ENCODE measurements at places on chromosomes 2 and 18.

DNA sequence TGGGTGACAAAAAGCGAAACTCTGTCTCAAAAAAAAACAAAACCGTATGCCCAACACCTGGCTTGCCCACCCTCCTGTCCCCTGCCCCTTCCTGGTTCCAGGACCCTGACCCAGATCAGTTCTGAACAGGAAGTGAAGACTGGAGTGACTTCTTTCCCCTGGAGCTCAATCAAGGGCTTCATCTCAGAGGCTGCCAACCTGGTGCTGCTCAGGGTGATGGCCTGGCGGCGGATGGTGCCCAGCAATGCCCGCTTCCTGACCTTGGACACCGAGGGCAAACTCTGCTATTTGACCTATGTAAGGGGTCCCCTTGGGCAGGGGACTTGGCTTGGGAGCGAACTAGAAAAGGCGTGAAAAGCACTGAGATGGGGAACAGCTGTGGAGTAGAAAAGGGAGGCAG, 5.9 kb downstream of the CATIP start:
- DNase-seq, result no peak

GRCh38 chr2:215358312-215358845, 46.5 kb downstream of the ATIC start:
- DNase-seq, result no peak

DNA sequence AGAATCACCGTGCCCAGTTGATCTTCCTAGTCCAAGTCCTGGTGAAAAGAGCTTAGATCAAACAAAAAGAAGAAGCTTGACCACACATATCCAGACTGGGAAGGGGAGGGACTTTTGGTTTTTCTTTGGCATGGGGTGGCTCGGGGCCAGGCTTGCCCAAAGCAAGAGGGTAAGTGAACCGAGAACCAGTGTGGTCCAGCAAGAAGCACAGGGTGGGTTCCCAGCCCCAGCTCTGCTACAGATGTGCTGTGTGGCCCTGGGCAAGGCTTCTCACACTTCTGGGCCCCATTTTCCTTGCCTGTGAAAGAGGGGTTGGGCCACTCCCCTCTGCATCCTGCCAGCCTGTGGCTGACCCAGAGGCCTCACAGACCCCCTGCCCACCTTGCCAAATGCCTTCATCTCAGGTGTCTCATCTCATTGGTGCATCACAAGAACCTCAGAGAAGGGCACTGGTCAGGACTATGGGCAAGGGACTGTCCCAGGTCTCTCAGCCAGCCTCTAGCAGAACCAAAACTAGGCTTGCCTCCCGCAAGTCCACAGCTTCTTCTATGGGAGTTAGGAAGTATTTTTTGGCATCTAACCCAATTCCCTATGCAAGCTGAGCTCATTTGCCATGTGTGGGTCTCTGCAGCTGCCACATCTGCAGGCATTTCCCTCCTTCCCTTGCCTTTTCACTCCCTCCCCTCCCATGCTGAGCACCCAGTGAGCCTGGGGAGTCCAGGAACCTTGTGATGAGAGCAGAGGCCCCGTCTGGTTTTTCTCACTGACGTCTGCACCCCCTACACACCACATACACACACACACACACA, 6.9 kb downstream of the ATP6V1B1 start:
- no peak for DNase-seq

DNA sequence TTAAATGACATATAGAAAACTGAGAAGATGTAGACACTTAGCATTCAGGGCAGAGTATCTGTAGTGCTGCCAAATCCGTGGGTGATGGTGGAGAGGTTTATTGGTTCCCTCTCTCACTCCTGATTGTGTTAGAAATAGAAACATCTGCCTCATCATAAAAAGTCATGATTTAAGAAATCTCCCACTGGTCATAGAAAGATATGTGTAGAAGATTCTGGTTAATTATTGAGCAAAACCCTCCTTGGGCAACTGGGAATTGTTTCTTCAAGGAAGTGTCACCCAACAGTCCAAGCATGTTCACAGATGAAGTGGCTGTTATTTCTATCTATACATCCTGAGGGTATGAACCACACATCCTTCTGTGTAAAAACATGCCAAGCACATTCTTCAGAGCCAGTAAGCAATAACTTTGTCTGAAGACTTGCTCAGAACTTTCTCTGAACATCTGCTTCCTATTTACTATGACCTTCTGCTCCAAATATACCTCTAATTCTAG, 33.6 kb upstream of the CHRNA1 start:
- DNase-seq, result no peak

- DNase-seq, result no peak
Observed at GRCh38 chr2:138676619-138677021, 103.6 kb downstream of the NXPH2 start.

GRCh38 chr2:5869936-5870335, 177.8 kb downstream of the SOX11 start:
- DNase-seq, result no peak

GRCh38 chr2:100046961-100047947, 95.1 kb downstream of the AFF3 start:
- no peak for DNase-seq

- DNase-seq, result no peak
Observed at GRCh38 chr2:66693076-66693965, 258.4 kb downstream of the MEIS1 start.

- DNase-seq, result no peak
Observed at GRCh38 chr18:46518438-46518837, 138.6 kb downstream of the LOXHD1 start.

DNA sequence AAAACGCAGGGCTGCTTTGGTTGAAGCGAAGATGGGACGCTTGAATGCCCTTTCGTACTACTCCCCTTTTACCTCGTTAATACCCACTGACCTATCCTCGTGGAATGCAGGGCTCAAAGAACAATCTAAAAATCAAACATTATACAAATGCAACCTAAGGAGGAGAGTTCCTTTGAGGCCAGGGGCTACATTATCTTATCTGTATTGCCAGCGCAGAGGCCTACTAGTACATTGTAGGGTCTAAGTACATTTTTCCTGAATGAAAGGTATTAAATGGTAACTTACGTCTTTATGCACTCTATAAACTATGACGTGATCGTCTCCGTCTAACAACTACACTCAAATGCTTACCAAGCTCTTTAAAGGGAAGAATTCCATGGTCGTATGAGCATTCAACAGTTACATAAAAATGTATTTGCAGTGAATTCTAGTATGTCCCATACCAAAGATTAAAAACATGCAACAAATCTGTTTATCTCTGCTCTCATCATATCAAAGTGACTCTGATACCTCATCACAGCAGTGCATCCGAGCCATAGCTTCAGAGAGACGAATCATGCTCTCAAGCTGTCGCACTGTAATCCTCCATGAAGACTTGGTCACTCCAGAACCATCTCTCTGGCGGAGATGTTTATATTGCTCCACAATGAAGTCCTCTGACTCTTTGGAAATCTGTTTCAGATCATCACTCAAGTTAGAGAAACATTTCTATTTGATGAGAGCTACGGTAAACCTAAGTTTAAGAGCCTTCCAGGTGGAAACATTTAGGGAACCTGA, 14.1 kb upstream of the LCT start:
- DNase-seq, result no peak

- DNase-seq, result no peak
Observed at GRCh38 chr2:58429014-58429875, 188.1 kb upstream of the FANCL start.

GRCh38 chr2:119771331-119771730, 11.6 kb downstream of the PTPN4 start:
- no peak for DNase-seq

DNA sequence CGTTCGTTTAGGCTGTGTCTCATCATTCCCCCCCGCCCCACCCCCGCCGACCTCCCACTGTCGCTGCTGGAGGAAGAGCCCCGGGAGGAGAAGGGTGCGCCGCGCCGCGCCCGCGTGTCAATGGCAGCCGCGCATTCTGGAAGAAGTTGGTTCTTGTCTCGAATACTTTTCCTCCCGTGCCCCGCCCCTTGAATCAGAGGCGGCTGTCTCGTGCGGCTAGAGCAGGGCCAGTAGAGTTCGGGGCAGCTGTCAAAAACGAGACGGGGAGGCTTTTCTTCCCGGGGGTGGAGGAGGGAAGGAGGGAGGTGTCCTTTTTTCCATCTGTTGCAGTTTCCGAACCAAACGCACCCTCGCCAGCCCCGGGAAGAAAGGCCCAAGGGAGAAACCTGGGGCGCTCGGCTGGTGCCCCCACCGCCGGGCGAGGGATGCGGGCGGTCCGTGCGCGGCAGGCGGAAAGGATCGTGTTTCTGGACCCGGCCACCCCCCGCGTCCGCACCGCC, 410 bp upstream of the TGIF1 start:
- DNase-seq, result peak; percentile 61

DNA sequence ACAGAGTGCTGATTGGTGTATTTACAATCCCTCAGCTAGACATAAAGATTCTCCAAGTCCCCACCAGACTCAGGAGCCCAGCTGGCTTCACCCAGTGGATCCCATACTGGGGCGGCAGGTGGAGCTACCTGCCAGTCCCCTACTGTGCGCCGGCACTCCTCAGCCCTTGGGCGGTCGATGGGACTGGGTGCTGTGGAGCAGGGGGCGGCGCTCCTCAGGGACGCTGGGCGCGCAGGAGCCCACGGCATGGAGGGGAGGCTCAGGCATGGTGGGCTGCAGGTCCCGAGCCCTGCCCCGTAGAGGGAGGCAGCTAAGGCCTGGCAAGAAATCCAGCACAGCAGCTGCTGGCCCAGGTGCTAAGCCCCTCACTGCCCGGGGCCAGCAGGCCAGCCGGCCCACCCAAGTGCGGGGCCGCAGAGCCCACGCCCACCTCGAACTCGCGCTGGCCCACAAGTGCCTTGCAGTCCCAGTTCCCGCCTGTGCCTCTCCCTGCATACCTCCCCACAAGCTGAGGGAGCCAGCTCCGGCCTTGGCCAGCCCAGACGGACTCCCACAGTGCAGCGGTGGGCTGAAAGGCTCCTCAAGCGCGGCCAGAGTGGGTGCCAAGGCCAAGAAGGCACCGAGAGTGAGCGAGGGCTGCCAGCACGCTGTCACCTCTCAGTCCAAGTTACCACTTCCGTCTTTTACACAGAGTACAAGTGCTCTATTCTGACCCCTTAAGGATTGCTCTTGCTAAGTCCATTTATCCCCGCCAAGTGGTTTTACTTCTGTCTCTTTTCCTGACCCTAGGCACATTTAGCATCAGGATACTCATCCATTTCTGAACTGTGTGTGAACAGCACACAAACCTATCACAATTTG, 1.7 kb upstream of the RPE start:
- no peak for DNase-seq

GRCh38 chr2:99278793-99279291, 22.2 kb downstream of the LYG1 start:
- no peak for DNase-seq

GRCh38 chr18:12883372-12883683, 709 bp downstream of the PTPN2 start:
- no peak for DNase-seq

- DNase-seq, result no peak
Observed at GRCh38 chr2:11097038-11097720, 58.1 kb upstream of the SLC66A3 start.

- no peak for DNase-seq
Observed at GRCh38 chr2:187988348-187988747, 303.3 kb upstream of the GULP1 start.

DNA sequence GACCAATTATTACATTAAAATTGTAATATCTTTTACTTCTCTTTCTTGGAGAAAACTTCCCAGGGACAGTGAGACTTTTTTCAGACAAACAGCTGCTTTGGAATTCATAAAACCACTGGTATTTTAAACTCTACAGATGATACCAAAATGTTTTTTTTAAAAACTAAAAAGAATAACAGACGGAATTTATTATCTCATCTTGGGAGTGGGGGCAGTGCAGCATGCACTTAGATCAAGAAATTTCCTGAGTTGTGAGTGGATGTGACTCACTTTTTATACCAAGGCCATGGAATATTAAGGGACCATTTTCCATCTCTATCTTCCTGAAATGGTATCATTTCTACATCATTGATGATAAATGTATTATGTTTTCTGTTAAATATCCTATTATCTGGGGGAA, 422.8 kb upstream of the HNRNPA3 start:
- no peak for DNase-seq

- DNase-seq, result no peak
Observed at GRCh38 chr2:196758474-196759377, 40.8 kb downstream of the GTF3C3 start.

GRCh38 chr2:31888550-31888949, 122.3 kb downstream of the MEMO1 start:
- DNase-seq, result no peak

DNA sequence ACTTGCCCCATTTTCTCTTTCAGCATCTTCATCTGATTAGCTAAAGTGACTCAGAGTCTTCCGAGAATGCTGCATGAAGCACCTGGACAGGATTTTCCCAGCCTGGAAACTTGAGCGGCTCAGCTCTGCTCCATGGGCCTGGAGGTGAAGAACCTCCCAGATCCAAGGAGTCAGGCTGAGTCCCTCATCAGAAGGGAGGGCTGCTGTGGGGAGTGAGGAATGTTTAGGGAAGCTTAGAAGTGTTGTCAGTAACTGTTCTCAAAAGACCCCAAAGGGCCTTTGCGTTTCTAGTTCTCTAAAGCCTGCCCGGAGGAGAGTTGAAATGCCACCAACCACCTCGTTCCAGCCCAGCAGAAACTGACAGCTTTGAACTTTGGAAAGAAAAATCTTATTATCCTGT, 157.1 kb downstream of the CLIP4 start:
- DNase-seq, result no peak

- DNase-seq, result no peak
Observed at GRCh38 chr18:23662309-23663263, at the start of gene ANKRD29. Gene ANKRD29 (minus strand): TSS chr18:23662911. CDS start chr18:23662730, 181 bp downstream.

DNA sequence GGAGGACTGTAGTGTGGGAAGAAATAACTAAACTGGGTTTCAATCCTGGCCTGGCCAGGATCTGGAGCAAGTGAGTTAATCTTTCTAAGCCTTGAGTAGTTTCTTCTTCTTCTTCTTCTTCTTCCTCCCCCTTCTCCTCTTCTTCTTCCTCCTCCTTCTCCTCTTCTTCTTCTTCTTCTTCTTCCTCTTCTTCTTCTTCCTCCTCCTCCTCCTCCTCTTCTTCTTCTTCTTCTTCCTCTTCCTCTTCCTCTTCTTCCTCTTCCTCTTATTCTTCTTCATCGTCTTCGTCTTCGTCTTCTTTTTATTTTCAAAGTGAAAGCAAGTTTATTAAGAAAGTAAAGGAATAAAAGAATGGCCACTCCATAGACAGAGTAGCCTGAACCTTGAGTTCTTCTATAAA, 6.5 kb upstream of the IL1RN start:
- DNase-seq, result no peak

DNA sequence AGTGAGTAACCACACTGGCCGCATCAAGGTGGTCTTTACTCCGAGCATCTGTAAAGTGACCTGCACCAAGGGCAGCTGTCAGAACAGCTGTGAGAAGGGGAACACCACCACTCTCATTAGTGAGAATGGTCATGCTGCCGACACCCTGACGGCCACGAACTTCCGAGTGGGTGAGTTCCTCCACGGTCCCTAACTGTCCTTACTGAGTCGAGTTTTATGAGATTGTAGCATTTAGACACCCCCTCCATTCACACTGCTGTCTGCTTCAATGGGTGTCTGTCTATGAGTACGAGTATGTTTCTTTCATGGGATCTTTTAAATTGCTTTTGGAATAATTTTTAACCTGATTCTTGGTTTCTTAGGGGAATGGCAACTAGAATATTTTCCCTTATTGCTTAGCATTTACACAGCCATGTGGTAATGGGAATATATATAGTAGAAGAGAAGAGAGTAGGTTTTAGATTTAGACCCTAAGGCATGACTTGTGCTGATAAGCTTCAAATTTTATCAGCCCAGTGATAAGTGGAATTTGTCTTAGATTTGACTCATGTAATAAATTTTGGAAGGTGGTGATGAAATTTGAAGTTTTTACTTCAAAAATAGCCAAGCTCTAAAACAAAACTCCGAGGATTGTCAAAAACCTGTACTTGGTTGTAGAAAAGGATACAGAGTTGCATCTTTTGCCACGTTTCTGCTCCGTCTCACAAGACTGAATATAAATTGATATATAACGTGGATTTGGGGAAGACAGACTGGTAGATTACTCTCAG, 188.2 kb downstream of the LTBP1 start:
- DNase-seq, result no peak

GRCh38 chr18:57629422-57629821, 7.8 kb upstream of the NARS1 start:
- no peak for DNase-seq
